ENCODE measurements at places on chromosomes 13 and 19.

DNA sequence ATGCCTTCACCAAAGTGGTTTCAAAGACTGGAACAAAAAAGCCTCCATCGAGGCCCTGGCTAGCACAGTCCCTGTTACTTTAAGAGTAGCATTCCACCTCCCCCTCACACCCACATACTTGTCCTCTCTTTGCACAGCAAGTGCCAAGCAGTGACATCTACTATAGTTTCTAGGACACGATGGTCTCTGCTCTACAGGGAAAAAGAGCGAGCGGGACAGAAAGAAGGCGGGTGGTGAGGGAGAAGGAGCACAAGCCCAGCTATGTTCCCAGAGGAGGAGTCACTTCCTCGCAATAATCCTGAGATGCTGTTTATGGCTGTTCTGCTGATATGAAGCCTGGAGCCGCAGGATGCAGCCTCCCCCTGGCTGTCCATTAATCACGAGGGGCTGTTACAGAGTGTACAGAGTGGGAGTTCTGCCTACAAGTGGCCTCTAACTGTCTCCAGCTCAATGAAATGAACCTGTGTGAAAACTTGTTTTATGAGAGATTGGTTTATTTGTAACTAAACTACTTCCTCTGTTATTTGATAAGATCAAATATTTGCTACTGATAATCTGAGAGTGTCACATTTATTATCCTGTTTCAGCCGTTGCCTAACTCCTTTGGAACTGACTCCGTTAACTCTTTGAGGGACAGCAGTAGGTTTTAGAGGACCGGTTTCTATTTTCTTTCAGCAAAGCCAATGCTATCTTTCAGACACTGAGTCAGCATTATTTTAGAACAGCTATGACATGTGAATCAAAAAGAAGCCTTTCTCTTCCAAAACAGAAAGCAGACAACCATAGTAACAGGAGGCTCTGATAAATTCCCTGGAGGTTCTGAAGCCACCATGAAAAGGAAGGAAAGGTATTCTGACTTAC, 208.0 kb downstream of the SPRY2 start:
- no peak for DNase-seq

GRCh38 chr19:38616265-38616664, 1.5 kb downstream of the MAP4K1 start:
- no peak for DNase-seq

DNA sequence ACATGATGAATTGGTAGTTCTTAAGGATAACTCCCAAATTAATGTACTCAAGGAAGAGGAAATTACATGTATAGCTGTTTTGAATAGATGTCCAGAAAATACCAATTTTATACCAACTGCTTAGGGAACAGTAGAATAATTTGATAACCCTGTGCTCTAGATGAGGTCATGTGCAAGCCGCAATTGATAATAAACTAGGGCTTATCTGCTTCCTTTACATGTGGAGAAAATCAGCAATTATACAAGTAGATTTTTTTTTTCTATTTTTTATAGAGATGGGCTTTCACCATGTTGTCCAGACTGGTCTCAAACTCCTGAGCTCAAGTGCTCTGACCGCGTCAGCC, 9.3 kb downstream of the TPT1 start:
- DNase-seq: no peak

GRCh38 chr19:49348305-49349189, 13.3 kb downstream of the CD37 start:
- DNase-seq: no peak

GRCh38 chr19:58002384-58003173, at the start of gene ZNF606:
Gene ZNF606 (minus strand): TSS chr19:58002820. CDS start chr19:58001319, 1,501 bp downstream.
- DNase-seq: peak; percentile 77

GRCh38 chr19:4516199-4516938, 1.9 kb downstream of the PLIN4 start:
- DNase-seq: no peak

DNA sequence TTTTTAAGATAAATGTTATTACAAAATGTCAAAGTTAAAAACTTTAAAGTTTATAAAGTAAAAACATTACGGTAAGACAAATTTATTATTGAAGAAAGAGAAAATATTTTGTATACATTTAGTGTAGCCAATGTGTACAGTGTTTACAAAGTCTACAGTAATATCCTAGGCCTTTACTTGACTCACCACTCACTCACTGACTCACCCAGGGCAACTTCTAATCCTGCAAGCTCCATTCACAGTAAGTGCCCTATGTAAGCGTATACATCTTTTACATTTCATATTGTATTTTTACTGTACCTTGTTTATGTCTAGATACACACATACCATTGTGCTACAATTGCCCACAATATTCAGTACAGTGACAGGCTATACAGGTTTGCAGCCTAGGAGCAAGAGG, 448.2 kb downstream of the KCTD12 start:
- no peak for DNase-seq

GRCh38 chr13:74555276-74555625, 421.0 kb upstream of the KLF12 start:
- no peak for DNase-seq

DNA sequence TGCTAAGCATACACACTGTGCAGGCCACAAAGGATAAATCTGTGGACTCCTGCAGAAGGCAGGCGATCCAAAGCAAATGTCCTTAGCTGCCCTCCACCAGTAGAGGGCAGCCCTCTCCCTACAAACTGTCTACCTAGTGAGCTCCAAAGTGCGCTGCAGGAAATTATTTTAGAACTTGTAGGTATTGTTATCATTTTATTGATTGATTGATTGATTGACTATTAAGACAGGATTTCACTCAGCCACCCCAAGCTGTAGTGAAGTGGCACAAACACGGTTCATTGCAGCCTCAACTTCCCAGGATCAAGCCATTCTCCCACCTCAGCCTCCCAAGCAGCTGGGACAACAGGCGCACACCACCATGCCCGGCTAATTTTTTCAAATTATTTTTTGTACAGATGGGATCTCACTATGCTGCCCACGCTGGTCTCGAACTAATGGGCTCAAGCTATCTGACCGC, 37.3 kb downstream of the RNF6 start:
- peak; percentile 47 for DNase-seq

GRCh38 chr19:51311351-51312257, at the start of gene IGLON5:
Gene IGLON5 (plus strand): TSS chr19:51311644. CDS start chr19:51311848, 204 bp downstream.
- DNase-seq: no peak

GRCh38 chr19:42343344-42344110, 18.1 kb downstream of the MEGF8 start:
- no peak for DNase-seq

GRCh38 chr19:17686592-17687024, 1.5 kb downstream of the UNC13A start:
- DNase-seq: no peak

- no peak for DNase-seq
Observed at GRCh38 chr13:36282821-36283432, 14.7 kb downstream of the CCDC169 start.

- no peak for DNase-seq
Observed at GRCh38 chr19:2810141-2811091, 9.3 kb upstream of the ZNF554 start.

GRCh38 chr19:39246951-39247669, 1.5 kb downstream of the IFNL4 start:
- no peak for DNase-seq

GRCh38 chr19:4851551-4852290, 15.7 kb downstream of the PLIN3 start:
- DNase-seq: peak; percentile 57

DNA sequence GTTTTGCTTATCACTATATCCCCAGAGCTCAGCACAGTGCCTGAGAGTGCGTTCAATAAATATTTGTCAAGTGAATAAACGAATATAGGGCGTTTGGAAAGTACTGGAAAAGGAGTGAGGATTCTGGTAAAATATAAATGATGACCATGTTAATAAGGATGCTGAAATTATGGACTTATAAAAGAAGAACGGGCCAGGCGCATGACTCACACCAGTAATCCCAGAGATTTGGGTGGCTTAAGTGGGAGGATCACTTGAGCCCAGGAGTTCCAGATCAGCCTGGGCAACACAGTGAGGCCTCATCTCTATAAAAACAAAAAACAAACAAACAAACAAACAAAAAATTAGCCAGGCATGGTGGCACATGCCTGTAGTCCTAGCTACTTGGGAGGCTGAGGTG, 198.1 kb downstream of the VWA8 start:
- no peak for DNase-seq

- no peak for DNase-seq
Observed at GRCh38 chr19:5193192-5193591, 147.4 kb downstream of the PTPRS start.

GRCh38 chr13:110387451-110388107, 80.5 kb downstream of the COL4A2 start:
- DNase-seq: no peak

- DNase-seq: no peak
Observed at GRCh38 chr13:73336773-73337172, 278.0 kb downstream of the KLF5 start.

GRCh38 chr19:7197760-7198696, 96.2 kb downstream of the INSR start:
- DNase-seq: peak; percentile 83

GRCh38 chr19:38663957-38664502, 16.6 kb downstream of the ACTN4 start:
- DNase-seq: no peak

DNA sequence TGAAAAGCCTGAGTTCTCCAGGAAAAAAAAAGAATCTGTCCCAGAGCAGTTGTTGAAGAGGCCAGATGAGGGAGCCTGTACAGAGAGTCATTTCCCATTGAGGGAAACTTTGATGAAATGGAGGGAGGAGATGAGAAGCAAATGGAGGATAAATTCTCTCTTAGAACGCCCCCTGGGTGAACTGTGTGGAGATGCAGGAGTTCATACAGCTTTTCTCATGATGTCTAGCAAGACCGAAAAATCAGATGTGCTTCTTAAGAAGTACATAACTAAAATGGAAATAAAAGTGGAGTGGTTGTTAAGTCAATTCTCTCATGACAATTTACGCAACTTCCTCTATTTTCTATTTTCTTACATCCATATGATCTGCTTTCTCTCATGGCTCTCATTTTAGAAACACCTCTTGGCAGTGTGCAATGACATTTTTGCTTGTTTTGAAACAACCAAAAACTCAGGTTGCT, 1263.1 kb downstream of the PCDH9 start:
- DNase-seq: no peak

DNA sequence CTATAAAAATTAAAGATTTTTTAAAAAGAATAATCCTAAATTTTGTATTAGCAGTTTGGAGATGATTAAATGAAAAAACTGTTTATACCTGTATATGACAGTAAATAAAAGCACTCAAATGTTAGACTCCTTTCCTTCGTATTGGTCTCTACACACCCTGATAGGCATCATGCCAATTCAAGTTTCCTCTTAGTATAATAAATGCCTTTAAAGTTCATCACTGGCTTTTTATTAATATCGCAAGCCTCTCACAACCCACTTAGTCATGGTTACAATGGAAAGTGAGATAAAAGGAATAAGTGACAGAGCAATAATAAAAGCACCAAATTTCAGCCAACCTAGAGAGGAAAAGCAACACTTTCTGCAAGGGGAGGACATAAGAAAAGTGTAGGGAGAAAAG, 102.2 kb downstream of the PIBF1 start:
- no peak for DNase-seq

DNA sequence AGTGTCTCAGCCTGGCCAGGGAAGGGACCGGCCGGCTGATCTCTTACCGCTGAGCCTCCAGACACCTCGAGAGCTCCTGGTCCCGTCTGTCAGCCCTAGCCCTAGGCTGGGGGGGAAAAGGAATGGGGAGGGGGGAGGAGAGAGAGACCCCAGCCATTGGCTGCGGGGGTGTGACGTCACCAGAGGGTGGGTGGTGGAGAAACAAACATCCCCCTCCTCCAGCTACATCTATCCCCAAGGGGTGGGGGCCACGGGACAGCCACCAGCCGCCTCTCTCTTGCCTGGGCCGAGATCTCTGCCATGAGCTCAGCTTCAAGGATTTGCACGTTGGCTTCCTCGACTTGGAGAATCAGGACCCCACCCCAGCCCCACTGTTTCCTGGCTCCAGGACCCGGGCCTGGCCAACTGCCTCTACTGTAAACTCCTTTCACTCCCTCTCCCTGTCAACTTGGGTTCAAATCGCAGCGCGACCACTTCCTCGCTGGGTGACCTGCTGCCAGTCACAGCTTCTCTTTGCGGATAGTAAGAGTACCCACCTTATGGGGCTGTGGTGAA, at the start of gene PRX:
Gene PRX, minus strand, starts transcription at position 88 of the 555 bp plus-strand sequence. CDS start 5,446 bp downstream, outside the sequence.
- DNase-seq: no peak

DNA sequence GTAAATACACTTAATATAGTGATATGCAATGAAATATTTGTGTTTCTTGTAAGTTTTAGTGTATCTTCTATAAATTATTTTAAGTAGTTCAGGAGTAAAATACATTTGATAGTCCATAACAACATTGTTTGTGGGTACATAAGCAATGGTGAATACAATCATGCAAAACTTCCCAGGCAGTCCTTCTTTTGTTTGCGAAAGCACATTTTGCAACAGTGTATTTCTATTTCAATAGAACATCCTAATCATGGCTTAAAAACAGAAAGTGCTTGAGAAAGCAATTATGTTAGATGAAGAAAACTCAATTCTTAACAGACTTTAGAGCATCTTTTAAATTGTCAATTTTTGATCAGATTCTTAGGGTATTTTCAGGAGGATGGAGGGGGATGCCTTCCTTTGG, 155.6 kb downstream of the POSTN start:
- DNase-seq: no peak

GRCh38 chr19:35009424-35010415, 9.6 kb downstream of the GRAMD1A start:
- DNase-seq: no peak

GRCh38 chr19:34320277-34320676, 44.7 kb upstream of the GPI start:
- DNase-seq: no peak

GRCh38 chr13:52001120-52001731, 10.0 kb downstream of the ATP7B start:
- DNase-seq: no peak

- DNase-seq: no peak
Observed at GRCh38 chr19:710767-711166, 2.0 kb downstream of the PALM start.

Measured in activated CD4-positive, CD25-positive, alpha-beta regulatory T cell (primary cell).